ENCODE measurements at places on chromosomes 6 and 20.

DNA sequence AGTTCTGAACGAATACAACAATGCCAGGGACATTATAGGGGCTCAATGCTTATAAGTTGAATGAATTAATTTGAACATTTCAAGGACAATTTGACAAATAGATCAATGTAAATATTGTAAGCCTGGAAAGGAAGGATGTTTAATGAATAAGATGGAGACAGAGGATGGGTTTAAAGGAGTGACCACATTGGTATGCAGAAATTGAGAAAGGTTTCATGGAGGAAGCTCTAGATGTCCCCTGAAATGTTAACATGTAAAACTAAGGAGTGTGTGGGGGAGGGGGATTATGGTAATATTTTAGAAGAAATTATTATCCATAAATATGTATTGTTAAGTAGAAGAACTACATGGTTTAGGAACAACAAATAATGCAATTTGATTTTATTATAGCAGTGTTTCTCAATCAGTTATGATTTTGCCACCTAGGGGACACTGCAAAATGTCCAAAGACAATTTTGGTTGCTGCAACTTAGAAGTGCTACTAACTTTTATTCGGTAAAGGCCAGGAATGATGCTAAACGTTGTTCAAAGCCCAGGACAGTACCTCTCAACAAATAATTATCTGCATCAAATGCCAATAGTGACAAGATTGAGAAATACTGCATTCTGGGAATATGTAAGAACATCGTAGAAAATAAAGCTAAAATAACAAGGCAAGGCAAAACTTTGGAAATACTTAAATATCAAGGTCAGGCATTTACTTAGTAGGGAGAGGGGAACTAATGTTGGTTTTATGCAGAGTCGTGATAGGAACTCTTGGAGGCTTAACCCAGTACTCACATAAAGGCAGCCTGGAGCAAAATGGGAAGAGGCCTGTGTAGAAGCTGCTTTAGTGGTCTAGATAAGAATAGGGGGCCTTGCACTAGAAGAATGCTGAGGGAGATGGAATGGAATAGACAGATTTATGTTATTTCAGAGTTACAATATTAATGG is 686.9 kb upstream of the CITED2 start:
- no peak for DNase-seq

DNA sequence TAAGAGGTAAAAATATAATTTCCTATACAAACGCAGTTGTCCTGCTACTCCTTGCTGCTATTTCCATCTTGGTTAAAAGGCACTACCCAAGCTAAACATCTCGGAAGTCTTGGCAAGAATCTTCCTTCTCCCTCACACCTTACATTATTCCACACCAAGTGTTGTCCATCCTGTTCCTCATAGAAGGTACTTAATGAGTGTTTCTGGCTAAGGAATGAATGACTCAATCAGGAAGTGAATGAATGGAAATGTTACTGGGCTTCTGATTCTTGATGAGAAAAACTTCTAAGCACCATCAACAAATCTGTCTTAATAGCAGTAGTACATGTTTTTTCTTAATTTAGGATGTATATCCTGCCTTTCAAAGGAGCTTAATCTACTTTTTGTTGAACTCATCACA is 40.6 kb upstream of the RSPO3 start:
- no peak for DNase-seq

DNA sequence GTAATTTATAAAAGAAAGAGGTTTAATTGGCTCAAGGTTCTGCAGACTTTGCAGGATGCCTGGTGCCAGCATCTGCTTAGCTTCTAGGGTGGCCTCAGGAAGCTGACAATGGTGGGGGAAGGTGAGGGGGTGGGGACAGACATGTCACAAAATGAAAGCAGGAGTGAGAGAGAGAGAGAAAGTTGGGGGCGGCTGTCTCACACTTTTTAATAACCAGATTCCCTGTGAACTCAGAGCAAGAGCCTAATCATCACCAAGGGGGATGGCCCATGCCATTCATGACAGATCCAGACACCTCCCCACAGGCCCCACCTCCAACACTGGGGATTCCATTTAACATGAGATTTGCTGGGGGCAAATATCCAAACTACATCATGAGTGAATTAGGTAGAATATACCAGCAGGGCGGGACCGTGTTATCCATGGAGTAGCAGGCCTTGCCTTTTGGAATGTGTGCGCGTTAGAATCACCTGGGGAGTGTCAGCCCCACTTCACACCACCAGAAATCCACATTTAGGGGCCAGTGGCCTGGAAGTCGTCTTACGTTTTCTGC is 258.8 kb downstream of the CDH4 start:
- DNase-seq: no peak

- no peak for DNase-seq
Measured at GRCh38 chr6:10081075-10081474, 333.8 kb downstream of the TFAP2A start.

DNA sequence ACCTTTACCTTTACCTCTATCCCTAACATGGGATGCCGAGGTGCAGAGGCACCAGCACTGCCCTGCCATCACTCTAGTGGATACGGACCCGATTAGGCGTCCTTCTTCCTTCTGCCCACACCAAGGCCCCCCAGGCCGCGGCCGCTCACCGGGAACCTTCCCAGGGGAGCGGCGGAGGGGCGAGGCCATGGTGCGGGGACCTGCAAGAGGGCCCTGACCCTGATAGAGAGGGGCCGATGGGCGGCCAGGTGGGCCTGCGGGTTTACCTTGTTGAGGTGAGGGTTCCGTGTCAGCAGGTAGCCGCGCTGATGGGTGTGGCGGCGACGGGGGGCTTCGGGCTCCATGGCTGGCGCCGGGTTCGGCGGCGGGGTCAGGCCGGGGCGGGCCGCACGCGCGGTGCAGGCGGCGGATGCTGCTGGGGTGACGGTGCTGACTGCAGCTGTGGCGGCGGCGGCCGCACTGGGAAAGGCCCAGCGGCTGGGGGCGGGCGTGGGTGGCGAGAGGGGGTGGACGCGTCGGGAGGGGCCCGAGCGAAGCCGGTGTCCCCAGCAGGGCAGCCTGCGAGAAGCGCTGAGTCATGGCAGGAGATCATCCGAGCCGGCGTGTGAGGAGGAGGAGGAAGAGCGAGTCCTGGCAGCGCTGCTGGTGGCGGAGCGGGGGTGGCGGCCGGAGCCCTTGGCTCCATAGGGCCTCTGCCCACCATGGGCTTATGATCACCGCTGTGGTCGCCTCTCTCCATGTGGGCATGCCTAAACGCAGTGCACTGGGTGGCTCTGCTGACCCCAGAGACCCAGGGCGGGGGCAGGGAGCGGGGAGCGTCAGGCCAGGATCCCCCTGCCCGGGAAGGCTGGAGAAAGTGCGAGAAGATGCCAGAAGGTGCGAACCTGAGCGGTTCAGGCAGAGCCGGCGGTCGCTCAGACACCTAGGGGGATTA is at the start of gene ME1:
ME1 (minus strand) TSS at position 441 of the 934 bp plus-strand sequence; CDS start at position 344, 97 bp downstream.
- DNase-seq: peak; percentile 86

- DNase-seq: no peak
Measured at GRCh38 chr6:133758815-133759335, 130.0 kb upstream of the TCF21 start.

DNA sequence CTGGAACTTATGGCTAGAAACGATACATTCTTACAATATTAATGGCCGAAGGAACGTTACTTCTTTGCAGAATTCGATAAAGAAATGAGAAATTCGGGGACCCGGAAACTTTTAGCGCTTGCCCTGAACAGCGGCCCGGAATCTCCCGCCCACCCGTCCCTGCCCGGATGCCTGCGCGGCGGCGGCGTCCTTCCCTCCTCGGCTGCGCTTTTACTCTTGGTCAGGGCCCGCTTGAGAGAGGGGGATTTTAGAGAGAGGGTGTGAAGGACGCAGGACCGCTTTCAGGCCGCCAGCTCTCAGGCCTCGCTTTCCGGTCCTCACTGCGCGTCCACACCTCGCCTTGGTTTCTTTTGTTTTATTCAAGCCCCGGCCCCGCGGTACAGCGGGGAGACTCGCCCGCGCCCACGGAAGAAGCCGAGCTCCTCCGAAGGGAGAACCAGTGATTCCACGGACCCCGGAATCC is 243.7 kb downstream of the ARID1B start:
- no peak for DNase-seq

GRCh38 chr20:59976156-59976782 is 18.0 kb downstream of the CDH26 start:
- DNase-seq: no peak

DNA sequence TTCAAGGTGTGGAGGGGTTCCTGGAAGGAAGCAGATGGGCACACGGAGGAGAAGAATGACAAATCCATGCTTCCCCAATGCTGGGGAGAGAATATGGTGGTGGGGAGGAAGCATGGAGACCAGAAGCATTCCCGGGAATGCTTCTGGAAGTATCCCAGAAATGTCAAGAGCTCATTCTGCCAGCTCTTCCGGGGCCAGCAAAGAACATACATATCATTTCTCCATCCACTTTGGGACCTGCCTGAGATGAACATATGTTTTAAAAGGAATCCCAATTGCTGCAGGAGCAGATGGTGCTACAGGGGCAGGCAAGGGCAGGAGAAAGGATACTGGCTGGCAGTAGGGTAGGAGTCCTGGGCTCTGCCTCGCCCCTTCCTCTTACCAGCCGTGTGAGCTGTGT is 37.9 kb upstream of the CCDC167 start:
- DNase-seq: no peak

DNA sequence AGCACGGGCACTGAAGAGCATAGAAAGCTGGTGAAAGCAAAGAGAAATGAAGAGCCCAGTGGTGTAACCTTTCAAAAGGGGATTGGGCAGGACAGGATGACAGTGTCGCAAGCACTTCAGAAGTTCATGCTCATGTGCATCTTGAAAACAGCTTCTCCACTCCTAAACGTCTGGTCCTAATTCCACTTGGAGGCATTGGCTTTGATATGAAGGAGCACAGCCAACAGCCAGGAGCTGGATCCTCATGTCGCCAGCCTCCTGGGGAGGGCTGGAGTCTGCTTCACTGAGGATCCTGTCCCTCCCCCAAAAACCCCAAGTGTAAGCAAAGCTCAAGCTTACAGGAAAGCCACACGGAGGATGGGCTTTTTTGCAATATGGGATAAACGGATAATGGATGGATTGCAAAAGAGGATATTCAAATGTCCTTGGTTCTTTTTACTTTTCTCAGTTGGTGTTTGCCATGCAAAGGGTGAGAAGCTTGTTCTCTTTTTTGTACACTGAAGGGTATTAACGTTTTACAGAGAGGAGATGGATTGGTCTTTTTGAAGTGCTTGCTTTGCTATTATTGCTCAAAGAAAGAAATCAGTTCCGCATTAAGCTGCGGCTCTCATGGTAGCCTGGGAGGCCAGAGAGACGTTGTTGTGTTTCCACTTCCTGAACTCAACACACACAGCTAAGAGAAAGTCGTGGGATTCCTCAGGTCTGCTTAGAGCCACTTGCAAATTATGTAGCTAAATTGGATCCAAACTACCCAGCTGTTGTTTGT is 92.2 kb downstream of the SIM1 start:
- DNase-seq: no peak

DNA sequence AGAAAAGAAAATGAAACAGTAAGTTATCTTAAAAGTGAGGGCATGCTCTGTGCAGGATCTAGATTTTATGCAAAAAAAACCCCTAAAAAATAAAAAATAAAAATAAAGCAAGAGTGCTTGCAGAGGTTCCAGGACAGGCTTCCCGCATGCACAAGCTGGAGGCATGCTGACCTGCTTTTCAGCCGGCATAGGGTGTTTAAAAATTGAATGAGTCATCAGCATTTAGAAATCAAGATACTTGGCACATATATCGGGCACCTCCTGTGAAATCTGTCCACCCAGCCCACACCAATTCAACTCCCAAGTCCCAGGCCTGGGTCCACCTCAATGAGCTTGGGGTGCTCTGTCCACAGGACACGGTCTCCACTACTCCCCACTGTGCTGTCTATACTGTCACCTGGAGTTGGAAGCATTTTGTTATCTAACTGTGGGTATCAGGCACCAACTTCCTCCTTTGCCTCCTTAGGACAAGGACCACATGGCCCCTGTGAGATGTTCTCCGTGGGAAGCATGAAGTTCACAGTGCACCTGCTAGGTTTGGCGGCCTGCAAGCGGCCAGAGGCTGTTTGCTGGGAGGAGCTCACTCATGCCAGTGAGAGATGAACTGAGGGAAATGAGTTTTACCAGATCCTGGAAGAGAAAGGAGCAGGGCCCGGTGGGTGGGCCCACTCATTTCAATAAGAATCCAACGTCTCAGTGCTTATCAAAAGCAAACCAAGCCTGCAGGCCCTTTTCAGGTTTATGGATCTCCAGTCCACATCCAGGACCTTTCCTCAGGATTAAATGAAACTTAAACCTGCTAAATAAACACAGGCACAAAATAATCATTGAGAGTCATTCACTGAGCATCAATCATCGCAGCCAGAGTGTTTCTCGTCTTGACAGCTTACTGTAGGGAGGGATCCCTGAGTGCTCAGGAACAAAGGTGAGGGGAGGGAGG is 121.1 kb downstream of the FOXA2 start:
- DNase-seq: no peak

- DNase-seq: no peak
Measured at GRCh38 chr6:129608886-129609537, 101.0 kb downstream of the ARHGAP18 start.

DNA sequence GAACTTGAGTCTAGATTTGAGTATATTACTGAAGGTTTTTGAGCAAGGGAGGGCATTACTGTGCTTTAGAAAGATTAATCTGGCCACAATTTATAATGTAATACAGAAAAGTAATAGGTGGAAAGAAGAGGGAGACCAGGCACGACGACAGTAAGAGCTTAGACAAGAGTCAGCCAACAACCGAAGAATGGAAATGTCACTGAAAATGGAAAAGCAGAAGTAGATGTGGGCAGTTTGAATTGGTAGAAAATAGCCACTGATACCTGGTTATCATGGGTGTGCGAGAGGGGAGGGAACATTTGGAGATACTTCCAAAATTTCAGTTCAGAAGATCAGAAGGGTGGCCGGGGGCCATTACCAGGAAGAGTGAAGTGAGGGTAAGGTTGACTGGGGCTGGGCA is 339.1 kb downstream of the UTRN start:
- no peak for DNase-seq

- DNase-seq: no peak
Measured at GRCh38 chr20:54113566-54113965, 43.2 kb upstream of the BCAS1 start.

GRCh38 chr6:14965424-14966075 is 280.3 kb upstream of the JARID2 start:
- no peak for DNase-seq

GRCh38 chr6:135052939-135053338 is 1.7 kb downstream of the HBS1L start:
- DNase-seq: no peak

- DNase-seq: no peak
Measured at GRCh38 chr6:155354167-155354566, 39.9 kb upstream of the TFB1M start.

All from ecto neural progenitor cell (in vitro differentiated cells).